ENCODE measurements at places on chromosomes 11 and 22.
A peak's percentile ranks its signal among the peaks of the same experiment; 100 is the strongest.

DNA sequence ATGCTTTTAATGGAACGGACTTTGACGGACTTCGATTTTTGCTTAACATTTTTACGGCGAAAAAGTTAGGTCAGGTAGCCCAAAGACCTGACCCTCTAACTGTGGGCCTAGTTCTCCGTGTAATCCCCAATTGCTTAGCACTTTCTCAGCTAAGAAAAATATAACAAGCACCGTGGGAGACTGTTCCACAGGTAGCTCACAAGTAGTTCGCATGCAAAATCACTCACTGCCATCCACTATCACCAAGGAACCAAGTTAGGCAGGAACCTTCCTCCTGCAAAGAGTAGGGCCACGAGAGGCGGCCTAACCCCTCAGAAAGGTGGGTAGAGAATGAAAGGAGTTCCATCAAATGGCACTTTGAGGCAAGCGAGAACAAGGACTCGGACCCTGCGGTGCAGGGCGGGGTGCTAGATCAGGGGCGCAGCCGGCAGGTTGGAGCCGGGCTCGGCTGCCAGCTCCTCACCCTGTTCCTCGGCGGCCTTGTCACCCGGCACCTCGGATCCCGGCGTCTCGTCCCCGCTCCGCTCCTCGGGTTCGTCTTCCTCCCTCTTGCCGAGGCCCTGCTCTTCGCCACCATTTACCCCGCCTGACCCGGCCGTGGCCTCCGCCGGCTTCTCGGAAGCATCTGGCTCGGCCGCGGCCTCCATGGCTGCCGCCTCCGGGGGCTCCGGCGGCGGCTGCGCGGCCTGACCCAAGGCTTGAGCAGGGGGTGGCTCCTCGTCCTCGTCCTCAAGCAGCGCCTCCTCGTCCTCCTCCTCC, 922 bp downstream of the HNRNPUL2 start:
- no peak for DNase-seq

DNA sequence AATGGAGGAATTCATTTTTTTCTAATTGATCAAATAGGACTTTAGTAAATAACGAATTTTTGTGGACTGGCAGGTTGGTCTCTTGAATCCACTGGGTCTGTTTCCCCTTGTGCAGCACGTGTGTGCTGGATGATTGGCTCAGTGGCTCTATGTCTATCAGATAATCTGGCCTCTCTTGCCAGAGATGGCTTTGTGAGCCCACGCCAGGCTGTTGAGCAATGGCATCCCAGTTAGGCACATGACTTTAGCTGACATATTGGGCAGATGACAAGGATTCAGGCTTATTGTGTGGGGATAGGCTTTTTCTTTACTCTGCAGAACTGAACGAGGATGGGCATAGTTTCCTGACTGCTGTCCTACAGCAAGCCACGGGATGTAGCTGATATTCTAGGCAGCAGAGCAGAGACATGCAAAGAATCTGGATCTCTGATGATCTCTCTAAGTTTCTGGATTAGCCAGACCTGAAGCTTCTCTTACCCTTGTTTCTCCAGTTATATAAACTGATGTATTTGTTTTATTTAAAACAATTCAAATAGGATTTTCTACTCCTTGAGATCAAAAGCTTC, 144.9 kb downstream of the ARHGAP42 start:
- DNase-seq, result no peak

DNA sequence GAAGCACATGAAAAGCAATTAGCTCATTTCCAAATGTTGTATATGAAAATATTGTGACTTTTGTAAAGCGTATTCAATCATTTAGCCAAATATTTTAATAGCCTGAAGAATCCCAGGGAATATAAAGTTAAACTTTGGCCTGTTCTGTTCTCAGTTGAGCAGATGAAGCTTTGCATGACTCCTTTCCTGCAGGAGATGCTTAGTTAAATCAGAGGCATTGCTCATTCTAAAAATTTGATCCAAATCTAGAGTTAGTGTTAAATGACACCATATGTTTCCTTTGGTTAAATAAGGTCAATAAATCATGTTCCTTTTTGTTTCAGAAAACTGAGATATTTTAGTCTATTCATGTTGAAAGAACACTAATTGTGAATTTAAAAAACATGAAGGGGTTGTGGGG, 51.2 kb upstream of the BIRC3 start:
- DNase-seq, result no peak

DNA sequence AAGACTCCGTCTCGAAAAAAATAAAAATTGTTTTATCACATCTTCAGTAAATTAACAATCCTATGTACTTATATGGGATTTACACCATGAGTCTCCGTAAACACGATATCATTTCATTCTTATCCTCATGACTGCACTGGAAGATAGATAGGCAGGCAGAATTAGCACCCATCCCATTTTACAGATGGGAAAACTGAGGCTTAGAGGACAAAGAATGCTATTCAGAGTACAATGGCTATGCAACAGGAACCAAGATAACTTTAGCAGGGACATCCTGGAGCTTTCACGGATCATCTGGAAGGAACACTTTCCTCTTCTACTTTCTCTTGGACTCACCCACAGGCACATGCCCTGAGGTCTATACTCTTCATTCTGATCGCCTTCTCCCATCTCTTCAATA, 14.6 kb upstream of the SGSM1 start:
- DNase-seq, result no peak

DNA sequence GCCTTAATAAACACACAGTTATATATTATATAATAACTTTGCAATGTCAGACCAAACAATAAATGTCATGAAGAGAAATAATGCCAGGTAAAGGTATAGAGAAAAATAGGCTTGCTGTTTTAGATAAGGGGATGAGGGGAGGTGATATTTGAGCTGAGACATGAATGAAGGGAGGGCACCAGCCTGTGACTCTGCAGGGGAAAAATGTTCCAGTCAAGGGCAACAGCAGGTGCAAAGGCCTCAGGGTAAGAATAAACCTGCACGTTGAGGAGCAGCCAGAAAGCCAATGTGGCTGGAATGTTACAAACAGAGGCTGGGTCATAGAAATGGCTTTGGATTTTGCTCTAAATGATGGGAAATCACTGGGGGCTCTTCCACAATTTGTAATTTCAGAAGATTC, 519.6 kb downstream of the SOX6 start:
- DNase-seq, result no peak

DNA sequence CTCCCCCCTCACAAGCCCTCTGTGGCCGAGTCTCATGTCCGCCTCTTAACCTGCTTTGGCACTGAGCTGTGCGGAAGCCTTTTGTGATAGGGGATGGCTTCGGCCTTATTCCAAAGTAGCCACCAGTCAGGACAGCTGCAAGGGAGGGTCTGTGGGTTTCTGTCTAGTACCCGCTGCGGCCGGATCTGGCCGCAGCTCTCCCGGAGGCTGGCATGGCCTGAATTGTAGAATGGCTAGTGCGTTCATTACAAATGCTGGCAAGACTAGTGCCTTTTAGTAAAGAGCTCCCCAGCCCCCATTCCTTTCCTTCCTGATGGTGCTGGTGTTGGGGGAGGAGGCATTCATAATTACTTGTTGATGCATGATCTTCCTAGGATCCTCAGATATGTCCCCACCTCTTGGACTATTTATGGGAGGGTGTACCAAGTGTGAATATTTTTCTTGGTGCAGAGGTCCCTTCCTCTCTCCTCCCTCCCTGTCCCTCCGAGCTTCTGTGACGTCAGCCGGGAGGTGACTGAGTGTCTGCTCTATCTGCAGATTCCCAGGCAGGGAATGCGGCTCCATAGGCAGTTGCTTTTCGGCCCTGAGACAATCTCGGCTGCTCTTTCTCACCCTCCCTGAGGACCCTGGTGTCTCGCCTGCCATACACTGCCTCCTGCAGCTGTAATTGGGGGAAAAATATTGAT, 108.7 kb upstream of the E2F8 start:
- DNase-seq, result no peak

DNA sequence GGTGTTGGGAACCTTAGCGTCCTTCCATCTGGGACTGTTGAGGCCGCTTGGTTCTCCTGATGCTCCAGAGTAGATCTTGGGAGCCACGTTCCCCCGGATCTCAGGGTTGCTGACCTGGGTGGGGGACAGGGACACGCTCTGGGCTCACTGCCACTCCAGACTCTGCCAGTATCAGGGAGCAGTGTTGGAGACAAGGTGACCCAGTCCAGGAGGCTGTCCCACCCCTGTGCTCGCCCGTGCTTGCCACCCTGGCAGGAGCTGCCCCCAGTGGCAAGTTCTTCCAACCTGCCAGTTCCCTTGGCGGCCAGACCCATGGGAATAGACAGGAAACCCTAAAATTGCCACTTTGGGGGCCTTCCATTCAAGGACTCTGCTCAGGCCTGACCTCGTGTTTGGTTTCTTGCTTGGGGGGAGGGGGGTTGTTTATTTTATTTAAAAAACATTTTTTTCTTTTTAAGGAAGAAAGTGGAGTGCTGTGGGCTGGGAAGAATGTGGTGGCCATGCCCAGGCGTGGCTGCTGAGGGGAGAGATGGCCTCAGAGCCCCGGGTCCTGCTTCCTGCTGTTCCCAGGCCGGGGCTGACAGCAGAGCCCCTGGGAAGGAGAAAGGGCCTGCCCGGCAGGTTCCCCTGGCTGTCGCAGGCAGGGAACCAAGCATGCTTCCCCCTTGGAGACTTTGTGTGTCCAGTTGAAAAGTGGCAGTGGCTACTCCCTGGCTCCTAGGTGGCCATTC, 7.2 kb downstream of the GRK2 start:
- no peak for DNase-seq

- no peak for DNase-seq
Measured at GRCh38 chr11:44833877-44834452, 107.2 kb downstream of the TSPAN18 start.

DNA sequence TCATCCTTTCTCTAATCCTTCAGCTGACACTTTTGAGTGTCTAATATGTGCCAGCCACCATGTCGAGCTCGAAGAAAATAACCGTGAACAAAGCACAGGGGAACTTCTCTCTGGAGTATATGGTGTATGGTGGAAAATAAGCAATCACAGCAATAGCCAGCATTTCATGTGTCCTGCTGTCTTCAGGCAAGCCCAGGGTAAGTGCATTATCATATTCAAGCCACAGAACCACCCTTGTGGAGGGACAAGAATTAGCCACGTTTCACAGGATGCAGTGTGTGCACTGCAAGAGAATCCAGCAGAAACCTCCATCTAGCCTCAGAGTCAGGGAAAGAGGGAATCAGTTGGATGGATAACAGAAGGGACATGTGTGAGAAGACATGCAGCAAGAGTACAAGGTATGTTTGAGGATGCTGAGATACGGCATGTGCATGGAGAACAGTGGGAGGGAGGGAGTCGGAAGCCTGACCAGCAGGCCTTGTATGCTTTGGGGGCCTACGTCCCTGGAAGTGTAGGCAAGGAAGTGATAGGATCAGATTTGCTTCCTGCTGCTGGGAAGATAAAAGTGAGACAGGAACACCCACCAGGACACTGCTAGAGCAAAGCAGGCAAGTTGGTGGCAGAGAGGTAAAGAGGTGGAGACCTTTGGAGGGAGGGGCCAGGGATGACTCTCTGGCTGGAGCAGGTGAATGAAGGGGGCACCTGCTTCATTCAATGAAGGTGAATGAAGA, 14.7 kb upstream of the GNAZ start:
- no peak for DNase-seq

GRCh38 chr11:114354076-114354475, 46.2 kb downstream of the C11orf71 start:
- DNase-seq, result no peak

DNA sequence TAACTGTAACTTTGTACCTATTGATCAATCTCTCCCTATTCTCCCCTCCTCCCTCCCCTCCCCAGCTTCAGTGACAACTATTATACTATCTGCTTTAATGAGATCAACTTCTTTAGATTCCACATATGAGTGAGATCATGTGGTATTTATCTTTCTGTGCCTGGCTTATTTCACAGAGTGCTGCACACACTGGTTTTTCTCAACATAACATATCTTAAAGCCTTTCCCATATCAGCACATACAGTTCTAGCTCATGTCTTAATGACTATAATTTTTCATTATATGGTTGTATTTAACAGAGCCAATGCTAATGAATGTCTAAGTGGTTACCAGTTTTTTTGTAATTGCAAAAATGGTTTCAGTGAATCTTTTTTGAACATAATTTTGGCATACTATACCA, 340.3 kb upstream of the DDI1 start:
- DNase-seq, result no peak

DNA sequence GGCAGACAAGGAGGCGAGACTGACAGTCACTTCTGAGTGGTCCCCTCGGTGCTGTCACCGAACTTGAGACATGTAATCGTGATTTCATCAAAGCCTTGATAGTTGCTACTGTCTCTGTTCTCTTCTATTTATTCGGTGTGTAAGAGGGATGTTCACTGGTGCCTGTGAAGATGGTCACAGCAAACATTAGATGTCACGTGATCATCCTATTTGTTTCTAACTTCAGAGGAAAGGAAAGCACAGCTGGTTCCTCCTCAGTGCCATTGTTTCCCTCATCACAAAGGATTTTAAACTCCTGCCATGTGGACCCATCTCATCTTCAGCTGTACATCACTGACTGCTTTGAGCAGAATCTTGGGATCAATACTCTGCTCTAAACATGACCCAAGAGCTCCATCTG, 73.1 kb upstream of the CLMP start:
- DNase-seq, result no peak

DNA sequence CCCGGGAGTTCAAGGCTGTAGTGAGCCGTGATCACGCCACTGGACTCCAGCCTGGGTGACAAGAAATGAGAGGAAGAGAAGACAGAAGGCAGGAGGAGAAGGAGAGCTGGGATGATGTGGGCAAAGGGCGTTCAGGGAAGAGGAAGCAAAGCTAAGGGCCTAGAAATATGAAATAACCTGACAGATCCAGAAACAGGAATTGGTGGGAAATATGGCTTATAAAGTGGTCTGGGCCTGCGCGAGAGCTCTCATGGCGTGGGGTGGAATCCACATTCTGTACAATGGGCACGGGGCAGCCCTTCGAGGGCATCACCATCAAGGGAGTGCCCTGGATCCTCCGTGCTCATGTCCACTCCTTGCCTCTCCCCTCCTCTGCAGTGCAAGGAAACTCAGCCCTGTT, 46.8 kb upstream of the RASSF10 start:
- no peak for DNase-seq

GRCh38 chr11:111586388-111586831, 15.8 kb upstream of the SIK2 start:
- peak; percentile 37 for DNase-seq

Measured in NCI-H2171 (cell line).